ENCODE measurements at places on chromosomes 2 and 18. TPM values are rescaled to one million over a fixed set of nuclear protein-coding genes. Genes with fewer than 3 reads are reported as not detected.

Gene DES
- not detected for total RNA-seq

Gene C18orf54
- total RNA-seq, result 1.3 TPM

Gene LDLRAD4
- total RNA-seq, result not detected

Gene PAIP2B
- 0.18 TPM for total RNA-seq

Gene CFAP53
- total RNA-seq, result not detected

All from cardiac atrium fibroblast (primary cell).